EH (cell line): ENCODE measurements at places on chromosomes 3 and 15.

DNA sequence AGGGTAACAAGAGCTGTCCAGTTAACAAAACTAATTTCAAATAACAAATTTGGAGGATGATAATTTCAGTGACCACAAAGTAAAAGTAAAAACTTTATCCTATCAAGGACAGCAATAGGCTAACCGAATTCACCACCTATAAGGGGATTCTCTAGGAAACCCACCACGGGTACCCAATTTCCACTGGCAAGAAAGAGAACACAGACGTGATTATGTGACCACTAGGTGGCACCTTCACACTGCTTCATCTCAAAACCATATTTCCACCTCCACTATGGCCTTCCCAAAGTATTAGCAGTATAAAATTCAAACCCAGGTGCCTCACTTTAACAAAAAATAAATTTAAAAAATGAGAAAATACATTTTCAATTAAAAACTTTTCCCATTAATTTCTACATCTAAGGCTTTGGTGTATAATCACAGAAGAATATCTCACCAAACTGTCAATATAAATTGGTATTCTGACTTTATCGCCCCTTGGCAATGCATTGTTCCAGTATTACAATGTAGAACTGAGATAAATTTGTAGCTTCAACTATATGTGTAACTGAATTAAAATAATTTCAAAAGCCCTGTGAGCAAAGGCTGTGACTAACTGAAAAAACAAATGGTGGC, 96.5 kb downstream of the FSIP1 start:
- DNase-seq: peak; percentile 70

- DNase-seq: no peak
Measured at GRCh38 chr3:114680299-114680698, 386.5 kb downstream of the TIGIT start.

GRCh38 chr3:122510878-122511535, 3.7 kb downstream of the KPNA1 start:
- no peak for DNase-seq

GRCh38 chr3:127418560-127419147, 130.8 kb upstream of the PRR20G start:
- DNase-seq: no peak

DNA sequence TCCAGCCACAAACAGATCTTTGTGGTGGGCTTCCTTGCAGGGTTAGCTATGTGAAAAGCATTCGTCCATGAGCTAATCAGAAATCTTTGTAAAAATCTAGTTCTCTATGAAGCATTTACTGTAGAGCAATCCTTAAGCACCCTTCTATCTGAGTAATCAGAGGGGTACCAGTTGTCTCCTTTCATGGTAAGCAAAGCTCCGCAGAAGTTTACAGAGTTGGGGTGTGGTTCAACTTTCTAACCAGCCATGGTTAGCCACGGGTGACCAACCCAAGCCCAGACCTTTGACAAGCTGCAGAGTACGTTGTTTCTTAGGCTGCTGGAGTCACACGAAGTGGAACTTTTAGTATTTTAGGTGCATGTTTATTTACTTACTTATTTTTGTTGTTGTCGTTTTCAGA, 77.4 kb downstream of the FLNB start:
- no peak for DNase-seq

- peak; percentile 93 for DNase-seq
Measured at GRCh38 chr3:21920421-21920861, 169.4 kb upstream of the ZNF385D start.
